Vagina (tissue), 2 donors: ENCODE measurements at places on chromosomes 1 and 21. TPM values are rescaled to one million over a fixed set of nuclear protein-coding genes. Genes with fewer than 3 reads are reported as not detected.

DNA sequence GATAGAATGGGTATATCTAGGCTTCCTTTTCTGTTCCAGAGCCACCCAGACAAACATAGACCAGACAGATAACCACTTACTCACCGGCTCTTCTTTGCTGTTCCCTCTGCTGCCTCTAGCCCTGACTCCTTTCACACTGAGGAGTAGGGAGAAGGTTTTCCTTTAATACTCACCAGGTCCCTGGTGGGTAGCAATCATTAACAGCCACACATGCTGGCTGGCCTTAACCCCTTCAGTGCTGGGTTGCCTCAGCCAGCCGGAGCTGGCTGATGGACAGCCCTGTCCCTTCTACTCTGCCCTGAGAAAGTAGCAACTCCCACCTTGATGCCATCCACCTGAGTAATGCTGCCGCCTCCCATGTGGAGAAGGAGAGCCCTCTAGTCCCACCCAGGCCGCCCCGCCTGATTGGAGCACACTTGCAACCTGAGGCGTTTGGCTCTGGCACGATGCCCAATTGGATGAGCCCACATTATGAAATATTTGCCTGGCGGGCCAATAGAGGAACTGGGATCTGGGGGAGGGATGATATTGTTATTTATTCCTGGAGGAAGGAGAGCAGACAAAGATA, 71.6 kb downstream of the PLEKHA6 start:
- peak overlapping the region; percentile 30 for H3K27ac ChIP-seq
- H3K4me3 ChIP-seq = no peak overlapping the region
- H3K36me3 ChIP-seq = no peaks in the 10 kb centered on the region
- H3K4me1 ChIP-seq = peaks cover 39% of the 10 kb centered on the region
- no peak for DNase-seq

Gene SLC9A1
- total RNA-seq = 10.6 TPM

DNA sequence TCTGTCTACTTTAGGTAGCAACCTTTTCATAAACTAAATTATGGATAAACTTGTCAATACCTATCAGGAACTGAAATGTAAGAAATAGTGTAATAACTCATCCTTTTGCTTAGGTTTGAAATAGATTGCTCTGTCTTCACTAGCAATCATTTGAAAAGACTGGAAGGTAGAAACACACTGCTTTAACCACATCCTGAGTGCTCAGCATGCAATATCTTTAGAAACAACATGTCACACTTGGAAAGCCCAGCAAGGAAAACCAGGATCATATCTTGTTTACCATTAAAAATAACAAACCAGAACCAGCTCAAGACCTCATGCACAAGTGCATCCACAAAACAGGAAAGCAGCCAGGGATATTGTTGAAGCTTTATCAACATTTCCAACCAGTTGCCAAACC, 3.6 kb downstream of the KCNJ6 start:
- H3K36me3 ChIP-seq = no peaks in the 10 kb centered on the region
- peaks cover 8% of the 10 kb centered on the region for H3K27me3 ChIP-seq
- no peak overlapping the region for H3K4me3 ChIP-seq
- no peak overlapping the region for H3K27ac ChIP-seq

DNA sequence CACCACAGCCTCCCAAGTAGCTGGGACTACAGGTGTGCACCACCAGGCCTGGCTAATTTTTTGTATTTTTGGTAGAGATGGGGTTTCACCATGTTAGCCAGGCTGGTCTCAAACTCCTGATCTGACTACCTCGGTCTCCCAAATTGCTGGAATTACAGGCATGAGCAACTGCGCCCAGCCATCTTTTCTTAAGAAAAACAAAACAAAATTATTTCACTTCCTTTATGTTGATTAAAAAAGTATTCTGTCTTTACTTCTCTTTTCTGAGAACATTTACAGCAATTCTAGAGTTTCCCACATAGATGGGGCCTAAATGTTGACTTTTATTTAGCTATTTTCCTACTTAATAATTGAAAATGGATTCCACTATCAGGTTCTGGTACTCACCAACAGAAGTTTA, 17.3 kb upstream of the TMEM183A start:
- no peak overlapping the region for H3K4me3 ChIP-seq
- no peak overlapping the region for H3K27ac ChIP-seq

DNA sequence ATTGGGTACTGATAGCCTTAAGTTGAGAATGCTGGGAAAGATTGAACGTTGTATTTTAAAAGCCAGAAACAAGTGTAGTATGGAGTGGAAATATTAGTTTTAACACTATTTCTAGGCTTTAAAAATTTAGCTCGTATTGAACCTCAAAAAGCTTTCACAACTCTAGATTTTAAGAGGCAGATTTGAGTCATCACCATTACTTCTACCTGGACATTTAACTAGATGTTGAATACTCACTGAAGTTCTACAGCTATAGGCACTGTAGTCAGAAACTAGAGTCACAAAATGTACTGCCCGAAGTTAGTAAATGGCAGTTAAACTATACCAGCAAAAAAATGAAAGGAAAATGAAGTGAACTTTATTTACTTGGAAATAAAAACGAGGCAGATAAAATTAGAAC, 96.5 kb downstream of the NEK7 start:
- H3K36me3 ChIP-seq = no peaks in the 10 kb centered on the region
- H3K27me3 ChIP-seq = no peaks in the 10 kb centered on the region
- peaks cover 20% of the 10 kb centered on the region for H3K4me1 ChIP-seq
- DNase-seq = no peak
- H3K27ac ChIP-seq = no peak overlapping the region
